Ureter (tissue), 1 donor: ENCODE measurements at places on chromosomes 16 and 17.

GRCh38 chr17:78250891-78251772, 19.7 kb downstream of the TMEM235 start:
- DNase-seq, result peak; percentile 86

DNA sequence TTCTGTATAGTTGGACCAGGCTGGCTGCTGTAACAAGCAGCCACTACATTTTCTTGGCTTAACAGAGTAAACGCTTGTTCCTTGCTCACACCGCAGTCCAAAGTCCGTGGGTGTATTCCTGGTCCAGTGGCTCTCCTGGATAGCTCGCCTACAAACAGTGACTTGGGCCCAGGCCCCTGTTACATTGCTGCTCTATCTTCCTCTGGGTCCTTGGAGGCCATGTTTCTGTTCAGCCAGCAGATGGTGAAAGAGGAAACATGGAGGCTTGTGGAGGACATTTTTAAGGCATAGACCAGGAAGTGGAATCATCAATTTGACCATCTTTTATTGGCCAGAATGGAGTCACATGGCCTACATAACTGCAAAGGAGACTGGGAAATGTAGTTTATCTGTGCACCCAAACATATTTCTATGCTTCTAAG, 55.1 kb downstream of the ATP2C2 start:
- no peak for DNase-seq

GRCh38 chr16:86232496-86232895, 277.8 kb upstream of the FOXF1 start:
- peak; percentile 22 for DNase-seq

DNA sequence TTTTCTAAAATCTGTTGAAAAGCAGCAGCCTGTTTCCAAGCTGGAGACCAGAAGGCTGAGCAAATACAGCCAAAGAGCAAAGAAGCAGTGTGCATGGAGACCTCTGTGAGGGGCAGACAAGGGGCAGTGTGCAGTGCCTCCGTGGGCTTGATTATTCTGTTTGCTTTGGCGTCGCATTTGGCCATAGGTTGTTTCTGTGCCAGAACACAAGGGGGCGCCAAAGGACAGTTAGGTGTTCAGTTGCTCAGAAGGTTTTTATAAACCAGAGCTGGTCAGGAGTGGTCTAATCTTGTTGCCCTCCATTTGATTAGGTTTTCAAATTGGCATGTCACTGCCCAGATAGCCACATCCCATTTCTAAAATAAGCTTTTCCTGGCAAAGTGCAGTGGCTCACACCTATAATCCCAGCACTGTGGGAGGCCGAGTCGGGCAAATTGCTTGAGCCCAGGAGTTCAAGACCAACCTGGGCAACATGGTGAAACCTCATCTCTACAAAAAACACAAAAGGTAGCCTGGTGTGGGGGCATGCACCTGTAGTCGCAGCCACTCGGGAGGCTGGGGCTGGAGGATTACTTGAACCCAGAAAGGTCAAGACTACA, 10.6 kb downstream of the MYH3 start:
- peak; percentile 72 for DNase-seq

- peak; percentile 85 for DNase-seq
Measured at GRCh38 chr17:49508061-49508865, 13.2 kb downstream of the NGFR start.

- no peak for DNase-seq
Measured at GRCh38 chr17:39653662-39654331, 11.4 kb upstream of the TCAP start.

DNA sequence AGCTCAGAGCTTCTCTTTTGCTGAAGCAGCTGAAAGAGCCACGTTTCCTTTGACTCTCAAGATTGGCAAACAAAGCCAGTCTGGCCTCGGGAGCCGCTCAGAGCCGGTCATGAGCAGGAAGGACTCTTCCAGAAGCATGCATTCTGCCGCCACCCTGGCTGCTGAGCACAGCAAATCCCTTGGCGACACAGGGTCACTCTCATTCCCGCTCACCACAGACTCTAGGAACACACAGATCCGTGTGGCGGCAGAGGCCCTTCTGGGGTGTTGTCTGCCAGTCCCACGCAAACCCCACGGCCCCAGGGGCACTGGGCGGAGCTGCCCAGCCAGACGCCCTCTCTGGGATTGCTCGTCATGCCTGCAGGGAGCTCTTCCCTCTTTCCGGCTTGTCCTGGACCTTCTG, 157.0 kb downstream of the C16orf95 start:
- no peak for DNase-seq

GRCh38 chr17:38355251-38355650, 3.6 kb downstream of the SOCS7 start:
- no peak for DNase-seq

DNA sequence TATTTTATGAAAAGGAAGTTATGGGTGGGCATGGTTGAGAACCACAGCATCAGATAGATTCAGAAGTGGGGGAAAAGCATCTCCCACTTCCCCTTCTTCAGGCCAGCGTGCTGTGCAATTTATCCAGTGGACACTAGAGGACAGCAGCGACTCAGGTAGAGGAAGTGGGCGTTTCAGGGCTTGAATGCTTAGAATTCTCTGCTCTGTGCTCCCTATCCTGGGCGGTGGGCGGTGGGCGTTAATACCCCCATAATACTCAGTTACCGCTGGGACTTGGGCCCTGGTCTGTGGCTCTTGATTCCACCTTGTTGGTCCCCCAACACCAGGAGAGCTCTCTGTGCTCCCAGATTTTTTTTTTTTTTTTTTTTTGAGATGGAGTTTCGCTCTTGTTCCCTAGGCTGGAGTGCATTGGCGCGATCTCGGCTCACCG, 3.7 kb upstream of the LYZL6 start:
- peak; percentile 59 for DNase-seq

- no peak for DNase-seq
Measured at GRCh38 chr17:80999536-81000333, 8.1 kb downstream of the CHMP6 start.

GRCh38 chr17:21019976-21020586, 22.7 kb downstream of the USP22 start:
- no peak for DNase-seq

DNA sequence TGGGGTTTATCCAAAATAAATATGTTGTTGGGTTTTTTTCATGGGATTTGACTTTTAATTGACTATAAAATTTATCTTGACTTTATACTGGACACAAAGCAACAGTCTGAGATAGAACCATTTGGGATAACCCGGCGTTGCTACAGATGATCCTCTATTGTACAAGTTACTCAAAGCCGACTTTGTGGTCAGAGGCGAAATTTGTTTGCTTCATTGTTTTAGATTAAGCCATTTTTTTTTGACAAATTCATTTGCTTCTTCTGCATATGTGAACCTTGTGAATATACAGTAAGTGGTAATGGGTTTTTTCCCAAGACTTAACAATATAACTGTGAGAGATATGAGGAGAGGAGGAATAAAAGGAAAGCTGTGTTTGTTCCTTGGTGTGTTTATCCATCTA, 11.8 kb downstream of the MYO1D start:
- DNase-seq, result no peak

DNA sequence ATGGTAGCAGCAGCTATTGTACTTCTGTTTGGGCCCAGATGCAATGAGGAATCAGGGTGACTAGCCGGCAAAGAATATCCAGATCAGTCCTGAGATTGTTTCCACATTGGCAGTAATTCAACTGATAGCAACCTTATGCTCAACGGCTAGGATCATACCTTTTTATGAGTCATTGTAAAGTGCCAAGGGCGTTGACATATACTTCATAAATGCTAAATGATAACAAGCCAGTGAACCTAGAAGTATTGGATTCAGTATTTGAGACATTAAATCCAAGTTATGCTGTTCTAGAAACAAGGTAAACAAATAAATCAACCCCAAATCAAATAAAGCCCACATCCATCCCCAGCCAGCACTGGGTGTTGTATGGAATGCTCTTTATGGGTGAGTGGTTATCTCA, 207.1 kb upstream of the ZFHX3 start:
- no peak for DNase-seq

- DNase-seq, result no peak
Measured at GRCh38 chr16:67161595-67162058, 1.9 kb downstream of the FBXL8 start.

GRCh38 chr17:51006601-51007000, 114.1 kb downstream of the SPAG9 start:
- DNase-seq, result no peak

DNA sequence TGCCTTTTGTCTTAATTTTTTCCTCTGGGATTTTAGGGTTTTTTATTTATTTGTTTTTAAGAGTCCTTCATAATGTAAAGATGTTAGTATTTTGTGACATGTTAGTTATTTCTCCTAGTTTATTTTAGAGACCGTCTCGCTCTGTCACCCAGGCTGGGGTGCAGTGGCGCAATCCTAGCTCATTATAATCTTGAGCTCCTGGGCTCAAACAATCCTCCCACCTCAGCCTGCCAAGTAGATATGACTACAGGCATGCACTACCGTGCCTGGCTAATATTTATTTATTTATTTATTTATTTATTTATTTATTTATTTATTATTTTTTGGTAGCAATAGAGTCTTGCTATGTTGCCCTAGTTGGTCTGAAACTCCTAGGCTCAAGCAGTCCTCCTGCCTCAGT, 37.4 kb upstream of the ARHGAP17 start:
- no peak for DNase-seq

GRCh38 chr17:57724026-57724728, 20.9 kb downstream of the CCDC182 start:
- no peak for DNase-seq

GRCh38 chr17:67725373-67725791, 7.6 kb downstream of the NOL11 start:
- no peak for DNase-seq

DNA sequence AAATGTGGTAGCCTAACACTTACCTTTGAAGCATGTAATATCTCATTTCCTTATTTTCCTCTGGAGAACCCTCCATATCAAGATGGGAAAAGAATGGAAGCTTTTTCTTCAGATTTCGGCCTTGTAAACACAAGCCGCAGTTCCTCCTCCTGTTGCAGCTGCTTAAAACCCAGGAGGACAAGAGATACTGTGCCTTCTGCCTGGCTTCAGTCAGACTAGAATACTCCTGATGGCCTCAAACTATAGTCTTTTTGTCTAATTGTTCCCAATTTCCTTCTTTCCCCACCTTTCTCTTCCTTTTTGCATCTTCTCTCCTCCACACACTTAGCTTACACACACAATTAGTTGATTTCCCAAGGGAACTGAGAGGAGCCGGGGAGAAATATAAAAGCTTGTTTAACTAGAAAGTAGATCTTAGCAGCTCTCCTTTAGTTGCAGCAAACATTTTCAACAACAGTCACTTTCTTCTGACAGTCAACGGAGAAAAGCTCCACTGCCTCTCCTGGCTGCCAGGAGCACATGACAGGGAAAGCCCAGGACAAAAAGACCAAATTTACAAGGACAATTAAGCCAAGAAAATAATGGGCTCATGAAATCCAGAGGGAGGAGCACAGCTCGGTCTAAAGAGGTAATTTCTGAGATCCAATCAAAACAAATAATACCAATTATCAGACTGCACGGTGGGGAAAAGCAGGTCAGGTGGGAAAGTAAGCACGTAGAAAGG, 76.4 kb upstream of the C17orf78 start:
- DNase-seq, result no peak
